Hepatocyte (in vitro differentiated cells): ENCODE measurements at places on chromosomes 6 and 20.

DNA sequence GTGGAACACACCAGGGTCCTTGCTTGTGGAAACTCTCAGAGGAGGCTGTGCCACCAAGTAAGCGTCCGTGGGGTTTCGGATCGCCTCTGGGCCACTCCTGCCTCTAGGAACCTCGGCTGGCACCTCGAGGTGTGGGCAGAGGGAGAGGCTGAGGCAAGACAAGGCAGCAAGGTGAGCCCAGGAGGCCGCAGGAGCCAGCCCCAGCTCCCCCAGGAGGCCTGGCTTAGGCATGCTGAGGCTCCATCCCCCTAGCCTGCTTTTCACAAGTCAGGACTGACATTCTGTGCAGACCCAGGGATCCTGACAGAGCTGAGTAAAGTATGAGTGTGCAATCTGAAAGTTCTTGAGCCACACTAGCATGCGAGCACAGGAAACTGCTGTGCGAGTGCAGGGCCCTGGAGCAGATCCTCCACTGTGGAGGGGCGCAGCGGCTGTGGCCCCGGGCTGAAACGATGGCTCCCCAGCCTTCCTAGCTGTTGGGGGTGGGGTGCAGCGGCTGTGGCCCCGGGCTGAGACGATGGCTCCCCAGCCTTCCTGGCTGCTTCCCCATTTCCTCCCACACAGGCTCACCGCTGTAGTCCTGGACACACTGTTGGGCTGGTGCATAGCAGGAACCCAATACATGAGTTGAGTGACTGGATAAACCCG is 75.2 kb upstream of the CD93 start:
- no peak for DNase-seq

DNA sequence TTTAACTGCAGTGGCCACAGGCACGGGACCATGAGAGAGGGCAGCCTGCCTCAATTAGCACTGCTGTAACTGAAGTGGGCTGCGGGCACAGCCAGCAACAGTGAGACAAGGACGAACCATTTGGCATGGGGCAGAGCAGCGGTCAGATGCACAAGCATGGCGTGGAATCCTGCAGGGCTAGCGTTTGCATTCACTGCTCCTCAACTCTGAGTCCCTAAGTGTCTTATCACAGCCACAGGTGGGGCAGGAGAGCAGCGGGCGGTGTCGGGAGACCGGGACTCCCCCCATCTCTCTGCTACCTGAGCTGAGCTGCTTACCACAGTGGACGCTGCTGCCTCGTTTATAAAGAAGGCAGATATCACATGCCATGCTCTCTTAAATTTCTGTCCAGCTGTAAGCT is 31.3 kb upstream of the PDE10A start:
- no peak for DNase-seq

- no peak for DNase-seq
Measured at GRCh38 chr20:4978050-4978918, 23.0 kb downstream of the SLC23A2 start.

DNA sequence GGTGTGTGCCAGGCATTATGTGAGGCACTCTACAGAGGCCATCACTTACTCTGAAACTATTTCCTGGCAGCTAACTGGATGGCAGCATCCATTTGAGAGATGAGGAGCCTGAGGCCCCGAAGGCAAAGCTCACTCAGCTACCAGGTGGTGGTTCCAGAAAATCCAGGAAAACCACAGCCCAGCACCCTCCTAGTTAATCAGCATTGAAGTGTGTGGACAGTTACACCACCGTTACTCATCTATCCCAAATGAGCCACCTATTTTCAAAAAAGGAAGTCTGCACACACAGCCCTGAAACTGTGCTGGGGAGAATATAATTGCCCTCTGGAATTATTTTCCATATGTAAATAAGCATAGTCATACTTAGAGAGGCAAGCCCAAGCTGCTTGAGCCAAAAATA is 67.4 kb downstream of the CNBD2 start:
- DNase-seq = no peak

- no peak for DNase-seq
Measured at GRCh38 chr20:39903806-39904465, 785.1 kb downstream of the MAFB start.

DNA sequence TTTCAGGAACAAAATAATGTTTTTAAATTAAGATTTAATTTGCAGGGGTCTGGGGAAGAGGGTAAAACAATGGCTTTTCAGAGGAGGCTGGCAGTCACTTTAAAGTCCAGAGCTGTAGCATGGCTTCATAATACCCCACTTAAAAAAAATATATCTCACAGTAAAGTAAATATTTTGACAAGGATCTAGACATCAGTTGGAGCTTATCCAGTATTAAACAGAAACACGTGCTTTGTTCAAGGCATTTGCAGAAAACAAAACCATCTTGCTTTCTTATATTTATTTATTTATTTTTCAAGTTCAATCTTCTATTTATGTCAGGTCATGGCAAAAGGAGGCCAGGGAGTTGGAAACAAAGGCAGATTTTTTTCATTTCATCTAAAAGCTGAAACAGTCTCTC is 53.3 kb upstream of the PRL start:
- no peak for DNase-seq

DNA sequence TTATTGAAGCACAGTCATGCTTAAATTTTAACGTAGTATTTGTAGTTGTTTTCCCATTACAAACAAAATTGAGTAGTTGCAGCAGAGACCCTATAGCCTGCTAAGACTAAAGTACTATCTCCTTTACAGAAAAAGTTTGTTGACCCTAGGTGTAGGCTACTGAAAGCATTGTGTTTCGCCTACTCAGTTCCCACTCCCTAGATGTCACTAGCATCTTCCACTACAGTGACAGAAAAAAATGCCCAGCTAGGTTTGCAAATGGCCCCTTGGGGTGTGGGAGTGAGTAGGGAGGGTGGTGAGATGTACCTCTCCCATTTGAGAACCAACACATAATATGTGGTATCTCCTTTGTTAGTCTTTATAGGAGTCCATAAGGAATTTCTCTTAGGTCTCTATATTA is 34.5 kb downstream of the UBR2 start:
- no peak for DNase-seq

GRCh38 chr20:22447447-22447778 is 137.0 kb downstream of the FOXA2 start:
- no peak for DNase-seq

GRCh38 chr6:147756891-147757290 is 248.4 kb downstream of the SAMD5 start:
- no peak for DNase-seq

DNA sequence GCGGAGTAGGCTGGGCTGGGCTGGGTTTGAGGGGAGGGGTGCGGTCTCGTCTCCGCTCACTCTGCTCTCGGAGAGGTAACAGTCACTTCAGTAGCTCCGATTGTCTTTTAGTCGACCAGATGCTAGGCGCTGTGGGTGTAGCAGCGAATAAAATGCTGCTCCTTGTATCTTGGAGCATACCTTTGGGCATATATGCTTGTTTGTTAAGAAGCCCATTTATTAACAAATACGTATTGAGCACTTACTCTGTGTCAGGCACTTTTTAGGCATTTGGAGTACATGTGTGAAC is 545 bp downstream of the ACTR5 start:
- no peak for DNase-seq

GRCh38 chr20:44572551-44573500 is 9.6 kb upstream of the PKIG start:
- DNase-seq = peak; percentile 72

DNA sequence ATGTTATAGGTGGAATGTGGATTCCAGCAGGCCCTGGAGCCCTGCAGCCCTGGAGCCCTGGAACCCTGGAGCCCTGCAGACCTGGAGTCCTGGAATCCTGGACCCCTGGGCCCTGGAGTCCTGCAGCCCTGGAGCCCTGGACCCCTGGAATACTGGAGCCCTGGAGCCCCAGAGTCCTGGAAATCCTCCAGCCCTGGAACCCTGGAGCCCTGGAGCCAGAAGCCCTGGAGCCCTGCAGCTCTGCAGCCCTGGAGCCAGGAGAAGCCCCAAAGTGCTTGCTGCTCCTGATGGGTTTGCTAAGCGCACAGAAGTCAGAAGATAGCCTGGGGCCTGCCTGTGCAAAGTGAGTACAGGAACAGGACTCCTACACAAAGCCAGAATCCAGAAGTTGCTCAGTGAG is 223.1 kb upstream of the PDE10A start:
- DNase-seq = no peak

DNA sequence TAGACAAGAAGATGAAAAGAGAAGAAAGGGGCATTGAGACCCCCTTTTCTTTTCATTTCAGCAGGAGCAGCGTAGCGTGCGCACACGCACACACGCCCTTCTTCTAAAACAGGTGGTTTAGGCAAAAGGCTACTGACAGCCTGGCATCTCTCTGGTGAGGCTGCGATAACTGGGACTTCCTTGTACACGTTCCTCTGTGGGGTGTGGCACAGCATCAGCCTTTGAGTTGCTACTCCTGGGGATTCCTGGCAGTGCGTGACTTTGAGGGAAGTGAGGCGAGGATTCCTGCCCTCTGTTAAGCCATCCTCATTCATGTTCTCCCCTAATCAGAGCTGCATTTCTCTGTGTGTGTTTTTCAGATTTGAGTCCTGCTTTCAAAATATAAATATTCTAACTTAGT is 94.7 kb downstream of the TMEM170B start:
- DNase-seq = peak; percentile 71

DNA sequence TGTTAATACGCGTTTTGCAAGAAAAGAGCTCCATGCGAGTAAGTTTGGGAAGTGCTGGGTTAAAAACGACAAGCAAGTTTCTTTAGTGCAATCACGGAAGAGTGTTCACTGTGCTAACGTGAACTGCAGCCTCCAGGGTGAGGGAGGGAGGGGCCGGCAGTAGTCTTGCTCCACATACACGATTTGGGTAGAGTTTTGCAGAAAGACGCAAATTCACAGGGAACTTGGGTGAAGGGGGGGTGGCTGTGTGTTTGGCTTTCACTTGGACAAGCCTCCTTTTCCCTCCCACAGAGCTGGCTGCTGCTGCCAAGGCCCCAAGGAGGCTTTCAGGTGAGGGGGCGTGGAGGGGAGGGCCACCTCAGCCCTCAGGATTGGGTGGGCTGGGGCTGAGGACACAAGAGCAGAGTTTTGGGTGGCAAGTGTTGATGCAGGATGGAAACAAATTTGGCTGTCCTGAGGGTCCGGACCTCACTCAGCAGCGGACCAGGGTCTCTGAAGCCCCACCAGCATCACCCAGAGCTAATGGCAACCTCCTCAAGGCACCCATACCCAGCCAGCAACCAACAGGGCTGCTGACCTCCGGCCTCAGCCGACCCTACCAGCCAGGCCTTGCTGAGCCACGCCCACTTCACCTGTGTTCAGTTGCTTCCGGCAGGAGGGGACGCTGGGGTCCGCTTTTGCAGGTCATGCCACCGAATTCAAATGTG is 204.5 kb downstream of the ERMARD start:
- DNase-seq = no peak

GRCh38 chr6:154593122-154593521 is 82.6 kb upstream of the CNKSR3 start:
- DNase-seq = no peak

DNA sequence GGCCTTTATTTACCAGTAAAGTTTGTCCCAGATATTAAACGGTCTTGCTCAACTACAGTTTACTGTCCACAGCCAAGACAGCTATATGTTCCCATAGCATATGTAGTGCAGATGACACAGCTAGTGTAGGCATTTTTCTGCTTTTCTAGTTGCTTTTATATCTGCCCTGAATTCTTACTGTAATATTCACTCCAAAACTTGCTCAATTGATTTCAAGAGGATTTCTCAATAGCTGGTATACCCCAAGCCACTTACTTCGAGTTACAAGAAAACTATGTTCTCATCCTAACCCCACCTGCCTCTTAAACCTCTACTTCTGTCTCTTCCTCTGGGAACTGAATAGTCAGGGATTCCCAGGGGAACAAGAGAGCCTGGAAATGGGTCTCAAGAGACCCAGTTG is 18.9 kb upstream of the ROS1 start:
- DNase-seq = no peak

GRCh38 chr6:156884306-156884705 is 107.1 kb downstream of the ARID1B start:
- DNase-seq = no peak

- no peak for DNase-seq
Measured at GRCh38 chr6:144379356-144379755, 94.2 kb downstream of the UTRN start.

- DNase-seq = no peak
Measured at GRCh38 chr6:2891768-2892170, 11.3 kb downstream of the SERPINB9 start.

DNA sequence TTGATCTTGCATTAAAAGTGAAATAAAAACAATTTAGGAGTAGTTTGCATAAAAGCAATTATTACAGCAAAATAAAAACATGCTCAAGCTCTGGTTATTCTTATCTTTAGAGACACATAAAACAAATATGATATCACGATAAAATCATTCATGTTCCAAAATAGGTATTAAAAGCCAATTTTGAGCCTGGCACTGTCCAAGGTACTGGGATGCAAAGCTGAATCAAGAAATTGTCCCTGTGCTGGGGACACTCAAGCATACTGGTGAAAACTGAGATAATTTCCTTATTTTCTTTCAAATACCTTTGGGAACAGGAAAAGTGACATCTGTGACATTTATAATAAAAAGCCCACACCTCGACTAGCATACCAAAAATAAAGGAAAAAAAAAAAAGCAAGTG is 931 bp upstream of the MTCL3 start:
- DNase-seq = peak; percentile 15

- no peak for DNase-seq
Measured at GRCh38 chr6:111763381-111763780, 109.9 kb downstream of the FYN start.

DNA sequence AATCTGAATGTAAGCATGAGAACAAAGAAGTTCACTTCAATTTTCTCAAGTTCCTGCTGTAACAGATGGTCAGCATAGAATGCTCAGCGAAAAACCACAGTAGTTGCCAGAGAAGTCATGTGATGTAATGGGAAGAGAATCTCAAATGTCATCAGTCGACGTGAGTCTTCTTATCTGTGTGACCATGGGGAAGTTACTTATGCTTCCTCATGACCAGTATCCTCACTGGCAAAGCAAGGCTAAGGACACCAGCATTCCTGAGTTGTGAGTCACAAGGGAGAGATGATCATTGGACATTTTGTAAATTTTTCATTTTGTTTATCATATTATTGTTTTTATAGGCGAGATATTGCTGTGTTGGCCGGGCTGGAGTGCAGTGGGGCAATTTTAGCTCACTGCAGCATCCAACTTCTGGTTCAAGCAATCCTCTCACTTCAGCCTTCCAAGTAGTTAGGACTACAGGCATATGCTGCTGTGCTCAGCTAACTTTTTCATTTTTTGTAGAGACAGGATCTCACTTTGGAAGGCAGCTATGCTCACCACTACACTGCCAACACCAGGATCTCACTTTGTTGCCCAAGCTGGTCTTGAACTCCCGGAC is 21.9 kb downstream of the SGK1 start:
- peak; percentile 78 for DNase-seq

GRCh38 chr20:37928996-37929682 is 26.2 kb downstream of the VSTM2L start:
- no peak for DNase-seq

DNA sequence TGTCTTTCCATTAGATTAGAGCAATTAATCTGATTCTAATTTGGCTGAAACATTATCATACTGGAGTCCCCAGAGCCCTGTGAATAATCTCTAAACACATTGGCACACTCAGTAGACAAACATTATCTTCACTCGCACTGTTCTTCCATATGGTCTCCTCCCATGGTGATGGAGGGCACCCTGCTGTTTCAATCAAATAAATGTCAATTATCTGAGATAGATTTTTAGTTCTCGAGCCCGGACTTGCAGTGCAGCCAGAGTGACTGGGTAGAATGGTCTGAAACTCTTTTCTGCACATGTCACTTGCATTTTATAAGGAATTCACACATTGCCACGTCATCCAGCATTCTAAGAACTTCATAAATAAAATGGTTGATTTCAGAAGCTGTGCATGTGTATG is 90.6 kb upstream of the MAP3K7 start:
- DNase-seq = no peak

GRCh38 chr20:58458342-58459057 is 56.7 kb downstream of the APCDD1L start:
- no peak for DNase-seq
